Fibroblast of skin of left biceps (primary cell): ENCODE measurements at places on chromosomes 7 and 10.

GRCh38 chr10:93461807-93462178 is 20.3 kb downstream of the MYOF start:
- DNase-seq = no peak

GRCh38 chr10:101140084-101140949 is 9.2 kb downstream of the TLX1 start:
- no peak for DNase-seq

- no peak for DNase-seq
Measured at GRCh38 chr7:92639213-92639896, 49.2 kb upstream of the FAM133B start.

DNA sequence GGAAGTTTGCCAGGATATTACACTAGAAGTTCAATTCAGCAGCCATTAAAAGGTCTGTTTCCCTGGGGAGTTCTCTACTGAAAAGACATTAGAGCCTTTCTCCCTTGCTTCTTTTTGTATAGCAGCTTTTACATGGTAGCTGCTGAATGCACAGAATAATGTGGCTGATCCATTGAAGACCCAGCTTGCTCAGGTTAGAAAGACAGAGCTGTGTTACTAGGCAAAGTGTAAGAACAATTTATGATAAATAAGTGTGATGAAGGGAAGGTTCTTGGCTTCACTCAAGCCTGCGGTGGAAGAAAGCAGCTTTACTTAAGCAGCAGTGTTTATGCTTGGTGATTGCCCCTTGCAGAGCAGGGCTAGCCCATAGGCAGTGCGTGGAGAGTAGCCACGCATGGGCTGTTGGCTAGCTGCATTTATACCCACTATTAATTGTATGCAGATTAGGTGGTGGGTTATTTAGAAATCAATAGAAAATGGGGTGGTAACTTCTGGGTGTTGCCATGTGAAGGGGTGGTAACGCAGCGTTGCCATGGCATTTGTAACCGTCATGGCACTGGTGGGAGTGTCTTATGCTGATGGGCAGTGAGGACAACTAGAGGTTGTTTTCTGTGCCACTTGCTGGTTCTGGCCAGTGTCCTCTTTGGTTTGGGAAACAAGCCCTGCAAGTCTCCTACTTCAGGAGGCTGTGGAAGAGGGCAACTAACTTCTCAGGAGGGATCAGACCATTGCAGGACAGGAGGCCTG is 942.9 kb downstream of the NRG3 start:
- DNase-seq = no peak

GRCh38 chr10:80646366-80646765 is 108.7 kb downstream of the SH2D4B start:
- no peak for DNase-seq

DNA sequence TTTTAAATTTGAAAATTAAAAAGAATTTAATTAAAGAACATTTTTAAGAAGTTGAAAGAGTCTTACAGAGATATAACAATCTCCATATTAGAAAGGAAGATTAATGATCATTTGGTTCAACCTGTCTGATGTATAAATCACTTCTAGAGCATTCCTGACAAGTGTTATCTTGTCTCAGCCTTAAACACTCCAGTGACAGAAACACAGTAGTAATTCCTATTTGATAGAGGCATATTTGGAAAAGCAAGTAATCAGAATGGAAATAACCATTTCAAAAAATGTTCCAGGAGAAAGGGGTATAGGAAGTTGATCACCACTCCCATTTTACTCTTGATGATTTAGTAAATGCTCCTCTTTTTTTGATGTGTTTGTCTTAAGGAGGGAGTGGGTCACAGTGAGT is 213.1 kb upstream of the FAM3C start:
- no peak for DNase-seq
